ENCODE measurements at places on chromosomes 7 and 10. TPM values are rescaled to one million over a fixed set of nuclear protein-coding genes. Genes with fewer than 3 reads are reported as not detected.

DNA sequence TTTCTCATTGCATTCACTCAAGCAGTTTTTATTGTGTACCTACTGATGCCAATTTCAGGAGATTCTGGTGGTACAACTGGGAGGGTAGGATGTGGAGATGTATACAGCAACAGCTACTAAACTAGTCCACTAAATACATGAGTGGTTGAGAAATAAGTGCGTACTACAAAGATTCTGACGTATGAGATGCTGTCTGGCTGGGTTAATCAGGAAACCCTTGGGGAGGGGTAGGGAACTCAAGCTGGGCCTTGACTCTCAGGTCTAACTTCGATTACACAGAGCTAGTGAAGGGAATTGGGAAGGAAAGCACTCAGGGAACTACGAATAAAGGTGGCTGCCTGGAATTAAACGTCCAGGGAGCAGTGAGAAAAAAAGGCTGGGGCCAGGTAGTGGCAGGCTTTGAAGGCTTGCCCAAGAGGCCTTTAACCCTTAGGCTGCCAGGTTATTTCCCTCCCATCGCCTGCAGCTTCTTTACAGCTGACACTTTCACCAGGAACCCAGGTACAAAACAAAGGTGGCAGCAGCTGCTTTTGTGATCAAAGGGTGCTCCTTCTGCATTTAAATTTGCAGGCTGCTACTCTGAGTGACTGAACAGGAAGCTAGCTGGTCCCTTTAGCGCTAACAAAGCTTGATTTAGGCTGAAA is 3.2 kb downstream of the MMS19 start:
- peak; percentile 23 for DNase-seq

GBF1 gene
- polyA plus RNA-seq = 44.9 TPM

INSIG1 gene
- 21.5 TPM for polyA plus RNA-seq

GRCh38 chr10:35004651-35005050 is 85.5 kb downstream of the CUL2 start:
- no peak for DNase-seq

DNA sequence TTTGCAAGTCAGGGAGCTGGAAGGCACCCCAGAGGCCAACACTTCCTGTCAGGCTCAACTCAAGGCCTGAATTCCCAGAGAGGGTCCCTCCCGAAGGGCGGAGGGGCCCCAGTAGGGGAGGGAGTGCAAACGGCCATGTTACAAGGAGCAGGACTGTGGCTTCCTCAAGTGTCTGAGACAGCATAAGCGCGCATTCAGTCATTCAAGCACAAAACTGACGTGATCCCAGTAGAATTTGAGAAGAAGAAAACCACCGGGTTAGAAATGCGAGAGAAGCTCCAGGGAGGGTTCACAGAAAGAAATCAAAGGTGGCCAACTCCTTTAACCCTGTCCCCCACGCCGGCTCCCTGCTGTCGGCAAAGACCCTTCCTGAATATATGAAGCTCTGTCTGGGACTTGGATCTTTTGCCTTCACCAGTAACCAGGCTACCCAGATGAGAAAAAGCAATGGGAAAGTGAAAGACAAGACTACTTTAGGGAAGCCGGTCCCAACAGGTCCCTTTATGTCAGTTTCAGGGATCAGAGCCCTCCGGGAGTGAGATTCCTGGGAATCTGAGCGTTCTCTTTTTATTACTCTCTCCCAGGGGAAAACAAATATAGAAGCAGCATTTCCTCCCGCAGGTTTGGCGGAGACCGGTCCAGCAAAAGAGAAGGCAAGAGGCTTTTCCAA is 1.3 kb downstream of the AFAP1L2 start:
- DNase-seq = no peak

- no peak for DNase-seq
These were observed 522.5 kb upstream of the LRRN3 start for GRCh38 chr7:110568388-110568787.

DNA sequence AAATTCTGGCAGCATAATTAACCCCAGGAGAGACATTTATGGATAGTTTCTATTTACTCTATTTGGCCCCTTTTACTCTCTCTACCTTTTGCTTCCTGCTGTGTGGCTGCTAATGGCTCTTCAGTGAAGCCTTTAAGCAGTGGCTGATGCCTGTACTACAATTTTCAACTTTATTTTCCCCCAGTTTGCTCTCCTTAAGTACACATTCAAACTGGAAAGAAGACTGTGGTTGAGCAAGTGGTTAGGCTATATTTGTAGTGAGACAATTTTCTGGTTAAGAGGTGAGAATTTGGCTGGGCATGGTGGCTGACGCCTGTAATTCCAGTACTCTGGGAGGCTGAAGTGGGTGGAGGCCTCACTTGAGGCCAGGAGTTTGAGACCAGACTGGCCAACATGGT is 8.5 kb upstream of the RSBN1L start:
- no peak for DNase-seq

DNA sequence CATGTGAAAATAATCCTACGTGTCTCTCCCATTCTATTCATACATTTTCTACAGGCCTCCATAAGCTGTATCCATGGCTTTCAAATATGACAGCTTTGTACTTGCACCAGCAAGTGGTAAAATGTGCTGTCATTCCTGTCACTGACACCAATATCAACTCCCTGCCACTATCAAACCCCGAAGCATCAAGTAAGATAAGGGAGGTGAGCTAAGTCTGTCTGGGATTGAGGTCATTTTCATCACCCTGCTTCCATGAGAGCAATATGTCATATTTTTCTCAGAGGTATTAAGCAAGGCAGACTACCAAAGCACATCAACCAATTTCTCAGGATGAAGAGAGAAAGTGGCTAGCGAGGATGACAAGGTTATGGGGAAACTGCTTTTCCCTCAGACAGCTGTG is 11.1 kb downstream of the GPR22 start:
- DNase-seq = no peak

- DNase-seq = no peak
These were observed 87.9 kb downstream of the DPY19L1 start for GRCh38 chr7:34949361-34949760.

A1CF gene
- 0.13 TPM for polyA plus RNA-seq

DNA sequence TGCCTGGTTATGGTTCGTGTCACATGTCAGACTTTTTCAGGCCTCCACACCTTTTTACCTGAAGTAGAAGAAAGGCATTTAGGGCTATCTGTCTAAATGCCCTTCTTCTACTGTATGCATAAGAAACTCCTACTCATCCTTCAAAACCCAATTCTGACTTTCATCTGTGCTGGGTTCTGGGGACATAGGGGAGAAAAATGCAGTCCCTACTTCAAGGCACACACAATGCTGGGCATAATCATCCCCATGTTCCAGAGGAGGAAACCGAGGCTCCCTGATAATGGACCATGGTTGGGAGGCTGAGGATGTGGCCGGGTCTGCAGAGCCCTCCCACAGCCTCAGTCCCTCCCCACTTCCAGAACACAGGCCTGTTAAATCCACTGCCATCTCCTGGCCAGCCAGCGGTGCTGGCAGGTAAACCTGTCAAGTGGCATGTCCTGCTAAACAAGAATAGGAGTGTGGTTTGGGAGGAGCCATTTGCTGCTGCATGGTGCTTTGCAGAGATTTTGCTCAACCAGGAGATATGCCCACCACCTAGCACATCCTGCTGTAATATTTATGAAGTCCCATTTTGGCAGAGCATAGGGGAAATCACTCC is 32.0 kb downstream of the GRID1 start:
- no peak for DNase-seq

ZNF282 gene
- 23.6 TPM for polyA plus RNA-seq

GRCh38 chr7:128003787-128004186 is 27.4 kb downstream of the LRRC4 start:
- no peak for DNase-seq

- DNase-seq = no peak
These were observed 122.4 kb downstream of the GFRA1 start for GRCh38 chr10:116150606-116151005.

DNA sequence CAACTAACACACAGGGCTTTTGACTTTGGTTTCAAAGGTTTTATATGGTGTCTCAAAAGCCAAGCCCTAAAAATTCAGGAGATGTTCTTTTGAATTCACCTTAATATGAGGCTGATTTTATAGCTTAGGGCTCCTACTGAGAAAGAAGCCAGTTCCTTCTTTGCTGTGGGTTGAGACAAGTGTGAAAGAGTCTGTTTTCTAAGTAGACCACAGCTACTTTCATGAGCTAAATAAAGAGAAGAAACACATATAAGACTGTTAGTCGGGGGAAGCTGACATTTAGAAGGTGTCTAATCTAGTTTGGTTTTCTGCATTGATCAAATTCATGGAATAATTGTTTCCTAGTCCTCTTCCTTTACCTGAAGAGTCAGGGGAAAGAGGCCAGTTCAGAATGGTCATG is 332.1 kb upstream of the CELF2 start:
- DNase-seq = no peak

DNA sequence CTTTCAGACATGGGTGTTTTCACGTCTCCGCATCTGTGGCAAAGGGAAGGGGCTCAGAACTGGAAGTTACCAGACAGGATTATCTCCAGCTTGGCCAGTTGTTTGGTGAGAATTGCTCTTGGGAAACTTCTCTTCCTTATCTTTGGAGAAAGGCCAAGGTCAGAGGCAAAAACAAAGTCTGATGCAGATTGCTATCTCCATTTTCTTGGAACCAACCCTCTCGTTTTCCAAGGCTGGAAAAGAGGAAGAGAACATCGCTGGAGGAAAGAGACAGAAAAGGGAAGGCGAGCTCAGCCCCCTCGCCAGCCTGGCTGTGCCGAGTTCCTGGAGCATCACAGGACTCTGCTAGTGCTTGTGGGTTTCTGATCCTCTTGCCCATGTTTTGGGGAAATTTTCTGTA is 396.8 kb upstream of the SHH start:
- DNase-seq = no peak

DNA sequence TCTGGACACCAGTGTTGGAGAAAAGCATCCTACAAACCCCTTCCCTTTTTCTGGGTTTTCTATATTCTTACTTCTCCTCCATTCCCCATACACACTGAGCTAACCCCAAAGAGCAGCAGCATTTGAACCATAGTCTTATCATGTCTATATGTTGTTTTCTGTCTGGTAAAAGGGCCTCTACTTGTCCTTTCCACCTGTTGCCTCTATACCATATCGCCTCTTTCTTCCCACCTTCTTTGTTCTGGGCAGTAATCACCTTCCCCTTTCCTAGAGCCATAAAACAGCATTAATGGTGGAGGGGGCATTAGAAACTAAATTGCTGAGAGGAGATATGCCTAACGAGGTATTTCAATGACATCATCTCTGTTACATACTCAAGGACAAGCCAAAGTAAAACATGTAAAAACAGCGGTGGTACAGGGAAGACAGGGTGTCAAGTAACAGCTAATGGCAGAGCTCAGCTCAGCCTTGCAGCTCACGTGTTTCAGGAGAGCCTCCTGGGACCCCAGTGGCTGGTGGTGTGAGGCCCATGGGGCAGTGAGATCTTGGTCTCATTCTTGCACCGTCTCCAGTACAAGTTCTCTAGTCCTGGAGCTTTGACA is 20.6 kb downstream of the NPY start:
- DNase-seq = no peak

- no peak for DNase-seq
These were observed 31.9 kb downstream of the SLC26A4 start for GRCh38 chr7:107692501-107692900.

DNA sequence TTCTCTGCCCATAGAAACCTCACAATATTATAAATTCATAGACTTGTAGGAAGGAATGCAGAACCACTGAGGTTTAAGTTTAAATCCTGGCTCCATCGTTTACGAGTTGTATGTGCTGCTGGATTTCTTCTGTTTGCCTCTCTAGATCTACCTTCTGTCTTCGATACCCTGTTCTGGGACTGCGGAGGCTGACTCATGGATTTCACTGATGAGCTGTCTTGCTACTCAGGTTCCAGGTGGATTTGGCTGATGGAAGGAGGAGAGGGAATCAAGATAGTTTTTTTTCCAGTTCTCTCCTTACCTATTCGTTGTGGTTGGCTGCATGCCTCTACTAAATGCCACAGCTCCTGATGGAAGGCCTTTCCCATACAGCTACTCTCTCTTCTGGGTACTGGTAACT is 375.8 kb downstream of the REEP3 start:
- DNase-seq = no peak

- peak; percentile 5 for DNase-seq
These were observed 158.8 kb upstream of the ADARB2 start for GRCh38 chr10:1896153-1896552.

GRCh38 chr10:34126371-34127151 is 688.5 kb downstream of the PARD3 start:
- DNase-seq = no peak

DNA sequence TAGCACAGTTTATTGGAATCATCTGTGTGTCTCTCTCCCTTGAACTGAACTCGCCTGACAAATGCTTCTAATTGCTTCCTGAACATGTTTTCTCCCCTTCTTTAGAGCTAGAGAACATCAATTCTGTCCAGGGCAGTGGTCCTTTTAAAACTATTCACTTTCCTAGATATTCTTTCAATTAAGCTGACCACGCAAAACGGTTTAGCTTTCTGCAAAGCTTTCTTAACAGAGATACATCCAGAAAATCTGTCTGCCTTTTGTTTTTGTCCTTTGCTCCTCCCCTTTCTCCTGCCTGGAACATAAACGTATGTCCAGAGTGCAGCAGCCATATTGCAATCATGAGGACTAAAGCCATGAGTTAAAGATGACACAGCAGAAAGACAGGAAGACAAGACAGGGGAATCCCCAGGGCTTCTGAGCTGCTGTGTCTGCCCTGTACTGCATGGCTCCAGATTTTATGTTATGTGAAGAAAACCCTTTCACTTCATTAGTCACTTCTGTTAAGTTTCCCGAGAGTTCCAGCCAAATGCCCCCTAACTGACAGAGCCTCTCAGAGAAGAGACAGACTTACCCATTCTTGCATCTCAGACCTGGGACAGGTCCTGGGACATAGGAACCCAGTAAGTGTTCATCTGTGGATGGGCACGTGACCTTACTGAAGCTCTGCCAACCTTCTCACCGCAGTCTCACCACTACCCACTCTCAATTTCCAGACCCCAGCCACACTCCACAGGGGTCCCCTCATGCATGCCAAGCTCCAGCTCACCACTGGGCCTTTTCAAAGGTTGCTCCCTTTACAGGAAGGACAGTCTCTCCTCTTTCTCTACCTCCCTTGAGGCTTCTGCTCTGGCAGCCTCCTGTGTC is 35.0 kb upstream of the CPXM2 start:
- DNase-seq = no peak

GRCh38 chr10:18438361-18439126 is 212.8 kb downstream of the NSUN6 start:
- no peak for DNase-seq

GRCh38 chr7:45914911-45915310 is 6.2 kb downstream of the IGFBP3 start:
- DNase-seq = no peak

SPDYE1 gene
- 2.5 TPM for polyA plus RNA-seq

ZNF438 gene
- 10.0 TPM for polyA plus RNA-seq

SGMS1 gene
- polyA plus RNA-seq = 57.1 TPM

DNA sequence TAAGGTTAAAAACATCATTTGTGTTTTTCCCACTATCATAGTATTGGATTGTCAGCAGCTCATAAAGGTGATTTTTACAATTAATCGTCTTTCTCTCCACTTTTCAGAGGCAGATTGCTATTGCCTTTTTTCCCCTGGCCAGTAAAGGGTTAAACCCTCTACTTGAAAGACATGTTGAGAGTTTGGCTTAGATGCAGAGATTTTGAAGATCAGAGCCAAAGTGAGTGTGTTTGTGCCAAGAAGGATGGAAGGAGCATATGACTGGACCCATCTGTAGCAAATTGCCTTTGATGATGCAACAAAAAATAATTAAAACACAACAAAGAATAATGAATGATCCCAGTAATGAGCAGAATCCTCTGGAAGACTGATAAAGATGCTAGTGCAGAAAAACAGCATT is 373.1 kb downstream of the MALRD1 start:
- no peak for DNase-seq

All from left lung (tissue), 14 donors.